Stimulated activated CD8-positive, alpha-beta memory T cell treated with anti-CD3 and anti-CD28 coated beads, Interleukin-7, amount 100 ng/mL, for 1 hour (primary cell): ENCODE measurements at places on chromosomes 7 and 10.

DNA sequence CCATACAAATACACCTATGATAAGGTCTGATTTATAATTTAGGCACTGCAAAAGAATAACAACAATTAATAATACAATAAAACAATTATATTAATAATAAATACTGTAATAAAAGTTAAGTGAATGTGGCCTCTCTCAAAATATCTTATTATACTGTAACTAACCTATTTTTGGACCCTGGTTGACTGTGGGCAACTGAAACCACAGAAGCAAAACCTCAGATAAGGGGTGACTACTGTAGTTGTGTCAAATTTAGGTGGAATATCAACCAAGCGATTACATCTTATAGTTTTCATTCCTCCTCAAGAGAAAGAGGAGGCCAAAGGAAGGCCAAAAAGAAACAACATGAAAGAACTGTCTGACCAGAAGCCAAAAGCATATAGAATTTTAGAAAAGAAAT is 103.9 kb downstream of the SKAP2 start:
- DNase-seq = no peak

GRCh38 chr10:22345301-22346095 is at the start of gene SPAG6:
Gene SPAG6 (plus strand): TSS chr10:22345496. CDS start chr10:22345612, 116 bp downstream.
- no peak for DNase-seq

GRCh38 chr10:130510755-130511154 is 374.6 kb downstream of the GLRX3 start:
- no peak for DNase-seq

GRCh38 chr10:79305988-79306387 is 41.3 kb upstream of the PPIF start:
- DNase-seq = no peak

GRCh38 chr7:17722798-17723197 is 217.5 kb downstream of the SNX13 start:
- no peak for DNase-seq

DNA sequence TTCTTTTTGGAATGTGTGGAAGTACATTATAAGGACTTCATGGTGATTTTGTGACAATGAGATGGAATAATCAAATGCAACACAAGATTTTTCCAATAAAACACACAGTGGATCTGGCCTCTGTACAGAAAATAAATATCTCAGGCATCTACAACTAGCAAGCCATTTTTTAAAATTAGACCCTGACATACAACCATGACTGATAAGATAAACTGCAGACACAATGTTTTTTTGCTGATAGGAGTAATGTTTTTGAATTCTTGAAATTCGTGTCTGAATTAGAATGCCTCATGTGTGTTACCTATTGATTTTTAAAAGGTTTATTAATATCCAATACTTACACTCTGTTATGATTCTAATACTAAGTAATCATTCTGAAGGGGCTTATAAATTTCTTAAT is 328.1 kb downstream of the HGF start:
- no peak for DNase-seq

DNA sequence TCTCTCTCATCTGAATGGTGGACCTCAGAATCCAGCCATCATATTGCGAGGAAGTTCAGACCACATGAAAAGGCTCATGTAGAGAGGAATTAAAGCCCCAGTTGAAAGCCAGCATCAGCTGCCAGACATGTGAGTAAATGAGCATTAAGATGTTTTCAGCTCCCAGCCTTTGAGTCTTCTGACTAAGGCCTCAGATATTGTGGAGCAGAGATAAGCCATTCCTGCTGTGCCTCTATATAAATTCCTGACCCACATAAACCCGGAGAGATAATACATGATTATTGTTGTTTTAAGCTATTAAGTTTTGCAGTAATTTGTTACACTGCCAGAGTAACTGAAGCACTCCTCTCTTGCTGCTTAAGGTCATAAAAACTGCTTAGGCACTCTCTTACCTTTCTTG is 14.6 kb downstream of the FAM149B1 start:
- DNase-seq = no peak

DNA sequence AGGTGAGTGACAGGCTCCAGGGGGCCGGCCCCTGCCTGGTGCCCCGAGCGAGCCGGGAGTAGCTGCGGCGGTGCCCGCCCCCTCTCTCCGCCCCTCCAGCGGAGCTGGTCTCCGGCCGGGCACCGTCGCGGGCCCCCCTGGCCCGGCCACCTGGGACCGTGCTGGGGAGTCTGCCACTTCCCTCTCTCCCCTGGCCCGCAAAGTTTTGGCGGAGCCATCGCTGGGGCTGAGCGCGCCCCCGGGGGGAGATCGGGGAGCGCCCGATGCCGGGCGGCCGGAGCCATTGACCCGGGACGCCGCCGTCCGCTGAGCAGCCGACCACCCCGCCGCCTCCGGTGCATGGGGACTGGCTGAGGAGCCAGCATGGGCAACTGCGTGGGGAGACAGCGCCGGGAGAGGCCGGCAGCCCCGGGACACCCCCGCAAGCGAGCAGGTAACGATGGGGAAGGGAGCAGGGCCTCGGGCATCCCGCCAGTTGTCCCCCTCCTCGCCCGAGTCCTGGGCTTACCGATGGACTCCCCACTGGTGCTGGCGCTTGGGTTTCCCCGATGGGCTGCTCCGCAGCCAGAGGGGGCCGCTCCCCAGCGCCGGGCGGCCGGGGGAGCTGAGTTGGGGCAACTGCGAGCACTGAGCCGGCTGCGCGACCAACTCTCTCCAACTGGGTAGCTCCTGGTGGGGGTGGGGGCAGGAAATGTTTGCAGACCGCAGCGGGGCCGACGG is at the start of gene UBTD1:
Gene UBTD1 (plus strand): TSS at position 84 of the 720 bp plus-strand sequence. CDS start 280 bp downstream, at position 364.
- DNase-seq = no peak

- peak; percentile 14 for DNase-seq
Observed at GRCh38 chr10:5684971-5685763, 529 bp downstream of the TASOR2 start.

DNA sequence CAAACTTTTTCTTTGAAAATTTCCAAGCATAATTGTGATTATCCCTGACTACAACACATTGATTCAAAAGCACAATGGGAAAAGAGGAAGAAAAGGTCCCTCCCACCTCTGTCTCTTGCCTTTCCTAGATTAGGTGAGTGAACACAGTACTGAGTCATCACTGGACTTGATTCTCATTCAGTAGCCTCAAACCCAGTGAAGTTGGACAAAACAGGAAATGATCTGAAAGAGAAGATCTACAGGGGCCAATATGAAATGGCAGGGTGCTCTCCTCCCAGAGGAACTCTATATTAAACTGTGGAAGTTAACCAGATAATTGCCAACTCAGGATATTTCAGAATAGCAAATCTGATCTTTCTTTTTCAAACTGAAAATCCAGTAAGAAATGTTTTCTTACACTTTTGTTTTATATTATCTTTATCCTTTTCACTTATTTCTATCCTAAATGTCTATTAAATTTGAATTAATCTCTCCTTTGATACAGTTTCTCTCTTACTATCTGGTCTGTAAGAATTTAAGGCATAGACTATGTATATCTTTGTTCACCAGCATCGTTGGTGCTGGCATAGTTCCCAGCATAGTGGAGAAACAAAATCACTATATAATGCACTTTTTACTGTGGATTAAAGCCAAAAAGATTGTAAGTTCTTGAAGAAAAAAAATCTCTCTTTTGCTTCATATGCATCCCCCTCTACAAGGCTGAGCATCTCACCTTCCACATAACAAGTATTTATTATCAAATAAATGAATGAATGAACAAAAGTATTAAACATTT is 41.4 kb upstream of the IKZF1 start:
- no peak for DNase-seq
